ENCODE measurements at places on chromosomes 6 and 20. TPM values are rescaled to one million over a fixed set of nuclear protein-coding genes. Genes with fewer than 3 reads are reported as not detected.

- DNase-seq, result no peak
Observed at GRCh38 chr6:112325444-112325843, 21.7 kb upstream of the RFPL4B start.

SAMD10 gene
- total RNA-seq, result 9.6 TPM

CCDC170 gene
- total RNA-seq, result 0.14 TPM

HNF4A gene
- not detected for total RNA-seq

DNA sequence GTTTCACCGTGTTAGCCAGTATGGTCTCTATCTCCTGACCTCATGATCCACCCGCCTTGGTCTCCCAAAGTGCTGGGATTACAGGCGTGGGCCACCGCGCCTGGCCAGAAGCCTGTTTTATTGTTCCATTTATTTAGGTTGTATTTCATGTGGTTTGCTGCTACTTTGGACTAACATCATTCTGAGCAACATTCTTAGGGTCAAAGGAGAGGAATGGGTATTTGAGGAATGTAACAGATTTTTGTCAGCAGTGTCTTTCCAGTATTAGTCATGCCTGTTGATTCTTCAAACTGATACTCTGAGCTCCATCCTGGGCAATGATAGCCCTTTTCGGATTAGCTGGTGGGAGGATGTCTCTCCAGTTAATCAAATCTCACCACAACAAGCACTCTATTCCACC is 213.0 kb upstream of the CITED2 start:
- no peak for DNase-seq

DNA sequence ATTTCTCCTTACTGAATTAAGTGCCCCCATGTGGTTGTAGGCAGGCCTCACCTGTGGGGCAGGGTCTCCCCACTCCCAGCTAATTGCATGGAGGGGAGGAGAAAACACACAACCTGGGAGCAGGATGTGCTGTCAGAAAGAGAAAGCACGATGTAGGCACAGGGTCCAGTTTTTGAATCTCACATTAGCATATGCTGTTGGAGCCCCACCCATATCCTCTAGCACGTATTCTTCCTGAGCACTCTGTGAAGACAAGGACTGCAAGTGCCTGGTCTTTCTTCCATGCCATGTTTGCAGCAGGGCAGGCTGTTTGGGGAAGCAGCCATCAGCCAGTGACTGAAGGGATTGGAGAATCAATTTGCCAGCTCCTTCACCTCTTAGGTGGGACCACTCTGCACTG is 108.2 kb downstream of the CFAP61 start:
- no peak for DNase-seq

DNA sequence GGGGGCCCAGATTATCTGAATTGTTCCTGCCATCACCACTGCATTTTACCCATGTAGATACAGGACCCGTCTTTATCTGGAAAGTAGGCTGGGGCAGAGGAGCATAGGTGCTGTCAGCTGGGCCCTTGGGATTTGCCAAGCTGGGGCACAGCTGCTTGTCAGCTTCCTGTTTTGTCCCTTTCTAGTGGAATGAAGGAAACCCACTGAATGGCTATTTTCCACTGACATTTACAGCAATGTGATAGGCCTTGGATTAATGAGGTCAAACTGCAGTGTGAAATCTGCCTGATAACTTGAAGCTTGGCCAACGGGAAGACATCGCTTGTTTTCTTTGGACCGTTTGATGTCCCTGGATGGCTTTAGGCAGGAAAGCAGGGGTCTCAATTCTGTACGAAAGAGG is 6.7 kb downstream of the PPP1R16B start:
- no peak for DNase-seq

DNA sequence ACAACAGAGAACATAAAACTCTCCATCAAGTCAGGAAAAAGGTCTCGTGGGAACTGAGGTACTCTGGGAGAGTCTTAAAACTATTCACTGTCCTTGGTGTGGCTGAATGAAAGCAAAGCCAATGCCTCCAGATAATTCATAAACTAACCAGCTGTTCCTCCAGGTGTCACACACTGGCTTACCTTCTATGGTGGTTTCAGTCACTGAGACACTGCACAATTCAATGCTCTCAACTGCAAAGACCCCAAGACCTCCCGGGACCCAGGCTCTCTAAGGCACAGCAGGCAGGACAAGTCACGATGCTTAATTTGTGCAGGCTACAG is 100.8 kb downstream of the GMPR start:
- no peak for DNase-seq

DNA sequence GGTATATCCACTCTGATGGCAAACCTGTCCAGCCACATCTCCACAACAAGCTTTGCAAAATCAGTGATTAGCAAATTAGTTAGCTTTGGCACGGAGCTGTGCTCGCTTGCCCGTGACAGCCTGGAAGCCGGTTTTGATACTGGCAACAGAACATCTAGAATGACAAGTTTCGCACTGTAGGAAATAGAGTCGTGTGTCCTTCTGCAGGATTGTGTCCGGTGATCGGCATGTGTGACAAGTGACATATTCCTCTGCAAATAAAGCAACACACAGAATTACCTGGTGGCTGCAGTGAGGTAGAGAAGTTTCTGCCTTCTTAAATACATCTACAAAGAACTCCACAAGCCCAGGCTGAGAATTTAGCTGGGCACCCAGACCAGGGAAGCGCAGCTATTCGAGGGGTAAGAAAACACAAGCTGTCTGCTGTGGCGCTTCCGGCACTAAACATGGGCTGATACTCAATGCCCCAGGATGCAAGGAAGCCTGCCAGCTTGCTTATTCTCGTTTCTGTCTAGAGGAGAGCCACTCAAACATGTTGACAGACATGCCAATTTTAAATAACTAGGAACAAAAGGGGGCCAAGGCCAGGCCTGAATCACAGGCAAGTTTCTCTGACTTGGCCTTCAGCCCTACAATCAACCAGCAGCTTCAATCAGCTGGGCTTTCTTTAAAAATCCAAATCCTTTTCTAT is 22.2 kb downstream of the EIF2S2 start:
- no peak for DNase-seq

GRCh38 chr20:54093423-54094267 is 23.3 kb upstream of the BCAS1 start:
- DNase-seq, result no peak

ANGPT4 gene
- not detected for total RNA-seq

TPX2 gene
- 16.0 TPM for total RNA-seq

GRCh38 chr6:3984494-3984893 is 94.4 kb downstream of the FAM217A start:
- DNase-seq, result no peak

GRCh38 chr6:44044154-44044539 is 83.1 kb downstream of the MRPL14 start:
- no peak for DNase-seq

DNA sequence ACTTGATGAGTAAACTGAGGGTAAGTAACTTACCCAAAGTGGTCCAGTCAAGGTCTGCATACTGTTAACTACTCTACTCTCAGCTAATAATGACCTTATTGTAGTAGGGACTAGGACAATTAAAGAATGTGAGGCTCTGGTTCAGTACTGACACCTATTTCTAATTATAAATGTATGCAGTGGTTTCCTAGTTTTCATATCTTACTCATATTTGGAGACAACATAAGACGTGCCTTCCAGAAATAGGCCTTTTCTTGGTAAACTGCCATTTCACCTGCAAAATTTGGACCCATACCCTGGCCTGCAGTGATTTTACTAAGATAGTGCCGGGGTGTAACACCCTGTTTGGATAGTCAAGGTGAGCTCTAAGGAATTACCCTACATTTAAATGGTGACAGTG is 24.7 kb downstream of the GJA1 start:
- no peak for DNase-seq

GRCh38 chr20:50251992-50252511 is 61.4 kb downstream of the CEBPB start:
- no peak for DNase-seq

MUCL3 gene
- total RNA-seq, result not detected

- no peak for DNase-seq
Observed at GRCh38 chr6:99712519-99712918, 105.9 kb downstream of the PRDM13 start.

- DNase-seq, result peak; percentile 12
Observed at GRCh38 chr6:24581084-24581669, 64.8 kb downstream of the KIAA0319 start.

GRCh38 chr6:121651420-121651819 is 216.0 kb downstream of the GJA1 start:
- DNase-seq, result no peak

DNA sequence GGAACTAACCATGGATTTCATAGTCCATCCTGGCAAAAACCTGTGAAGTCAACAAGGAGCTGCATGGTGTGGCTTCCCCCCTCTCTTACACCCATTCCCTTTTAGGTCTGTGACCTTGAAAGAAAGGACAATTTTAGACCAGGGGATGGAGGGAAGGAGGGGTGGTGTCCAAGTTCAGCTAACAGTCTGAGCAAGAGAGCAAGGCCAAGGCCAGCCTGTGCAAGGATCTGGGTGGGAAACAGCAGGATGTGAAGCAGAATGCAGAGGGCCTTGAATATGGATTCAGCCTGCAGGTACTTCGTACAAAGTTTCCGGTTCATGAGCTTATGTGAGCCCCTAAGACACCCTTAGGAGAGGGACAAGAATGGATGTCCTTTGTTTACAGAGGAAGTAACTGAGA is 293.0 kb downstream of the KIF16B start:
- DNase-seq, result no peak

DNA sequence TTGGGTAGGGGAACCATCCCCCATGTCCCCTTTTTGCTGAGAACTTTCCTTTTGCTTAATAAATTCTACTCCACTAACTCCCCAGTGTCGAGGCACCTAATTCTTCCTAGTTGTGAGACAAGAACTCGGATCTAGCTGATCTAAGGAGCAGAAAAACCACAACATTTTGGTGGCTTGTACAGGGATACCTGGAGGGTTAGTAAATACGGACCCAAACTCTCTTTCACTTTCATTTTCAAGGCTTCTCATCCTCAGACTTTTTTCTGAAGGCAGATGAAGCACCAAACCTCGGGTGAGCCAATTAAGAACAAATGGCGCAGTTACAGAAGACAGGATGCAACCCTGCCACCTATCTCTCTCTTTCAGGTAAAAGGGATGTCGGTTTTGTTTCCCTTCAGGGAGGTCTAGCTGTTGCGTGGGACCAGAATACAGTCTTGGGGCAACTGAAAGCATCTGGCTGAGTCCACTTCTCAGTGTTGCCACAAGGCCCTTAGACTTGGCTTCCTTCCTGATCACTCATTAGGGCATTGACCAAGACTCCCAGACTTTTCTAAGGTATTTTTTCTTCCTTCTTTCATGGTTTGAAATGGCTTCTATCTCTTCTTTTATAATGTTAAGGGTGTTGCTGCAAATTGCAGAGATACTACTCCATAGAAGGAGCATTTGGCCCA is 11.1 kb upstream of the HTR1B start:
- no peak for DNase-seq

GRCh38 chr20:47262365-47263013 is 94.0 kb downstream of the ZMYND8 start:
- no peak for DNase-seq

- DNase-seq, result no peak
Observed at GRCh38 chr20:25496165-25496967, 88.9 kb downstream of the GINS1 start.

Measured in kidney epithelial cell (primary cell).